Left lobe of liver (tissue), 2 donors: ENCODE measurements at places on chromosomes 12 and 14. TPM values are rescaled to one million over a fixed set of nuclear protein-coding genes. Genes with fewer than 3 reads are reported as not detected.
A peak's percentile ranks its signal among the peaks of the same experiment; 100 is the strongest.

The PSME2 gene
- total RNA-seq = 124 TPM

The ACSM4 gene
- not detected for total RNA-seq

GRCh38 chr12:8108808-8109398 lies 14.5 kb upstream of the CLEC4A start:
- DNase-seq = peak; percentile 66

DNA sequence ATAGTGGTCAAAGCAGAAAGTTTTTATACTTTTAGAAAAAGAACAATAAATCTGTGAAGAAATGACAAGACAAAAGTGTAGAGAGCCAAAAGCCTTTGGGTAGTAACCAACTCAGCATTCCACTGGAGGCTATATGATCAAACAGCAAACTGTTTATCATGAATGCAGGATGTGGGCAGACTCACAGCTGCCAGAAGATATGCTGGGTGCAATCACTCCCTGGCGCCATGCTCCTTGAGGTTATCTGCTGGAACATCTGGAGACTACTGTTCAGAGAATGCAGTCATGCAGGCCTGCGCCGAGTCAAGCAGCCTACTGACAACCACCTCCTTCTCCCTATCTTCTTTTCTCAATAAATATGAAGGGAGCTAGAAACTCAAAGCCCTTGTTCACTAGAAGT lies 49.0 kb upstream of the SLC8A3 start:
- DNase-seq = no peak

GRCh38 chr12:71216725-71217579 lies 59.2 kb upstream of the TSPAN8 start:
- DNase-seq = no peak

DNA sequence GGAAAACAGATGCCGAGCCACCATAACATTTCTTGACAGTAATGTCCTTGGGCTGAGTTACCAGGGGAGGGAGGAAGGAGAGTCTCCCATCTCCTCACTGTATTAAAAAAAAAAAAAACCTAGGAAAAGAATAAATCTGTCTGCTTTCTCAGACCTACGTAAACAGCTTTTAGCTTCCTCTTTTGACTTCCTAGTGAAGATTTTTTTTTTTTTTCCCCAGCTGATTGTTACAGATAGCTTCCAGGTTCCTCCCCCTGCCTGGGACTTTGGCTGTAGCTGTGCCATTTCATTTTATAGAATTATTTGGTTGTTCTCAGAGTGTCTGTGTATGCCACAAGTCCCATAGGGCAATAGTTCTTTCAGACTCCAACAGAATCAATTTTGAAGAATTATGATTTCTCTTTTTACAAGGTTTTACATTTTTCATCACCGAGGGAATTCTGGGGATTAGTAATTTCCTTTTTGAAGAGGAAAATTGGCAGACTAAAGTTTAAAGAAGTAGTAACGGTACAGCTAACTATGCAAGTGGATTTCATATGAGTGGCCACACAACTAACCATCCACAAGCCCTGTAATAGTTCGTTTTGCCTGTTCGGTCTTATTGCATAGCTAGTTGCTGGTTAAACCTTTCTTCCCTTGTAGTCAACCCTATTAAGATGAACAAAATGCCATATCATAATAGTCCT lies 23.1 kb upstream of the GNS start:
- no peak for DNase-seq

GRCh38 chr12:9243999-9244649 lies 35.9 kb upstream of the PZP start:
- DNase-seq = no peak

DNA sequence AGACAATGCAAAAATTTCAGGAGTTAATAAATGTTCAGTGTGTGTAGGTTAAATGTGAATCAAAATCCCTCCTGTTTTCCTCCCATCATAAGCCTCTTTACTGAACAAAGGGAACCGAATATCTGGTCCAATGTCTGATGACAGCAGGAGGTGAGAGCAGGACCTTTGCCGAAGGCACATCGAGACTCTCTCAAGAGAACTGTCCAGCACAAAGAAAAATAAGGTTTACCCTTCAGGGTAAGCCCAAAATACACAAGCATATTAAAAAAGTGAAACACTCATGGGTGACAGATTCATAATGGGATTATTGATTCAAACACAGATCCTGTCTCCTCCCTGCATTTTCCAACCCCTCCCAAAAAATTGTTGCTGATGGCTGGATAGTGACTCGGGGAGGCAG lies 4.2 kb upstream of the VSX2 start:
- no peak for DNase-seq

GRCh38 chr12:29769162-29769858 lies 14.4 kb downstream of the TMTC1 start:
- no peak for DNase-seq

DNA sequence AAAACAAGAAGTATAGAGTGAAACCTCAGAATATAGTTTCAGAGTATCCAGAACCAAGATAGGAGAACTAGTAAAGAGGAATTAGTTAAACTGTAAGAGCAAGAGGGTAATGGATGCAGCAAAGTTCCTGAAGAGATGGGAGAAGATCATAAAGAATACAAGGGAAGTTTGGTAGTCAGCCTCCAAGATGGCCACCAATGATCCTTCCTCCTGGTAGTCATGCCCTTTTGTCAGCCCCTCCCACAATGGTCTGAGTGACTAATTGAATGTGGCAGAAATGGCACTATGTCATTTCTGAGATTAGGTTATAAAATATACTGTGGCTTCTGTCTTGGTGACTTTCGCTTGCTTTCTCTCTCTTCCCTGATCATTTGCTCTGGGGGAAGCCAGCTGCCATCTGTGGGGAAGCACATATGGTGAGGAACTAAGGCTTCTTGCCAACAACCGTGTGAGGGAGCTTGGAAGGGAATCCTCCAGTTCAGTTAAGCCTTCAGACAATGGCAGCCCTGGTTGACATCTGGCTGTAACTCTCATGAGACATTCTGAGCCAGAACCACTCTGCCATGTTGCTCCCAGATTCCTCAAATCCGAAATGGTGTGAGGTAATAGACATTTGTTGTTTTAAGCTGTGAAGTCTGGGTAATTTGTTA lies 55.3 kb upstream of the AMN1 start:
- peak; percentile 21 for DNase-seq
